Fibroblast of skin of scalp (primary cell): ENCODE measurements at places on chromosomes 2 and 18.

DNA sequence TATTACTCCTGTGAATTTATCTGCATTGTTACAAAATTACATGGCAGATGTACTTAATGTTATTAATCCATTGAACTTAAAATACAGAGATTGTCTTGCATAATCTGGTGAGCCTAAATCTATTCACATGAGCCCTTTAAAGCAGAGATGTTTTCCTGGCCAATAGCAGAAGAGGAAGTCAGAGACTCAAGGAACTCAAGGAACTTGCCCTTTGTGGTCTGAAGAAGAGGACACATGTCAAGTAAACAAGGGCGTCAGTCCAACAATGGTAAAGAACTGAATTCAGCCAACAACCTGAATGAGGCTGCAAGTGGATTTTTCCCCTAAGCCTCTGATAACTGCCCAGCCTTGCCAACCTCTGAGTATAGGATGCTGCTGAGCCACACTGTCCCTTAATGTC, 356.3 kb upstream of the PKDCC start:
- DNase-seq: no peak

DNA sequence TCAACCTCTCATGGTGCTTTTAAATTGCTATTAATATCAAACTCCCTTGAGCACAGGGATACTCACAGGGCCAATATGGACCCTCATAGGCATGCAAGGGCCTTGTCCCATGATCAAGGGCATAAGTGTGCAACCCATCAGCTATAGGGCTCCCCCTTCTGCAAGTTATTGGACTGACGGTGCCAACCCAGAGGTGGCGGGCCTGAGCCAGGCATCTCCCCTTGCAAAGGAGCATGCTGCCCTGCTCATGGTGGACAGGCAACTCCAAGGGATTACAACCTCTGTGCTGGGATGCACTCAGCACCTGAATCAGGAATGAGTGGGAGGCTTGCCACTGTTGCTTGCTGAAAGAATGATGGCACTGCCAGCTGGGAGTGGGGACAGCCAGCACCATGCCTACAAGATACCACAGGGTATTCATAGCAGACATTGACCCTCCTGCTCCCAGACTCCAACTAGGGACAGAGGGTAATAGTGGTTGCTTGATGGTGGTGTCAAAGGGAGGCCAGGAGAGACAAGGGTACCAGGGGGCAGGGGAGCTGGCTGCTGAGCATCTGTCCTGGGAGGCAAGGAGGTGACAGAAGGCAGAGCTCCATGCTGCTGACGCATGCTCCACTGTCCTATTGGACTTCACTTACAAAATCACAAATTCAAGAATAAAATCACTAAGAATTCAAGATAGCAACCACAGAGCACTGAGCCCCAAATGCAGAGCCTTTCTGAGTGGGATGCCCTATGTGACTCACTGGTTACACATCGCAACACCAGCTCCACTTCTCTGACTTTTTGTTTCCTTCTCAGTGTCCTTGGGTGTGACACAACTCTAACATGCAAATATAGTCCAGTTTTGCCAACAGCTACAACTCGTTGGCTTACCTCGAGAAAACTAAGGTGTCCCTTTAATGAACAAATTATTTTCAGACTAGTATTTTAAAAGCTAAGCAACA, 157.1 kb upstream of the CCDC150 start:
- peak; percentile 48 for DNase-seq

GRCh38 chr2:36965751-36966369, 476 bp downstream of the STRN start:
- DNase-seq: no peak

- no peak for DNase-seq
Measured at GRCh38 chr2:220011859-220012258, 384.4 kb downstream of the SLC4A3 start.

- peak; percentile 31 for DNase-seq
Measured at GRCh38 chr2:17813010-17813741, 3.1 kb upstream of the MSGN1 start.

- DNase-seq: peak; percentile 47
Measured at GRCh38 chr2:33321876-33322483, 154.5 kb upstream of the RASGRP3 start.

DNA sequence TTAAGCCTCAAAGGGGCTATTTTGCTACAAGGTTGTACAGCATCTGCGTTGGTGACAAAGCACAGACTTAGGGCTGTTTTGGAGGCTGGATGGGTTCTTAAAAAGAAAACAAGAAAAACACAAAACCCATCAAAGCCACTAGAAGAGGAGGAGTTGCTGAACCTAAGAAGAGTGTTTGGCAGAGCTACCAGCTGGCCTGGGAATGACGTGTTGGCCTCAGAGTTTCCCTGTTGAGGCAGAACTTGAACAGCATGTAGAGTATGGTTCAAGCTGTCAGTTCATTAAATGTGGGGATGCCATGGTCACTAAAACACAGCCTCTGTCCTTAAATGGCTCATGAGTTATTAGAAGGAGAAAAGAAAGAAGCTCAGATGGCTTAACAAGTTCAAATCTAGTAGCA, 162.5 kb downstream of the TTC32 start:
- DNase-seq: peak; percentile 24

DNA sequence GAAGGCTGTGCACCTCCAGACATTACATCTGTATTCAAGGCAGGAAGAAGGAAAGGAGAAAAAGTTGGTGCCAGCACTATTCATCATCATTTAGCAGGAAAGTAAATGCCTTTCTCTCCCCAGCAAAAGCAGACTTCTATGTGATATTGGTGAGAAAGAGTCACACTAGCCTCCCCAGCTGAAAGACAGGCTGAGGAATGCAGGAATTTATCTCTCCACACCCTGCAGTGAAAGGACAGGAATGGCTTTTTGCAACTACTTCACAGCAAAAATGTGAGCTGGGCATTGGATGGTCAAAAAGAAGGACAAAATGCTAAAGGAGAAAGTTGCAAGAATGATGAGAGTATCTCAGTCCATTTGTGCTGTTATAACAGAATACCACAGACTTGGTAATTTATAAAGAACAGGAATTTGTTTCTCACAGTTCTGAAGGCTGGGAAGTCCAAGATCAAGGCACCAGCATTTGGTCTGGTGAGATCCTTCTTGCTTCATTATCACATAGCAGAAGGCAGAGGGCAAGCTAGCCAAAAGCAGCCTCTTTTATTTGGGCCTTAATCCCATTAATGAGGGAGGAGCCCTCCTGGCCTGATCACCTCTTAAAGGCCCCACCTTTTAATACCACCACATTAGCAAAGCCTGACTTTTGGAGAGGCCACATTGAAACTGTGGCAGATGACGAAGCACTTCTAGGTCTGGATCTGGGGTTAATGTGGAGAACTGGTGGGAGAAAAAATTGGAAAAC, 388.1 kb upstream of the SLC14A2 start:
- DNase-seq: peak; percentile 61
